GM23248 (cell line): ENCODE measurements at places on chromosomes 13 and 19. TPM values are rescaled to one million over a fixed set of nuclear protein-coding genes. Genes with fewer than 3 reads are reported as not detected.

GRCh38 chr13:25741796-25742195 is 310.0 kb downstream of the SHISA2 start:
- no peak overlapping the region for H3K27ac ChIP-seq
- H3K36me3 ChIP-seq: no peaks in the 10 kb centered on the region
- DNase-seq: no peak
- no peaks in the 10 kb centered on the region for H3K4me1 ChIP-seq

GRCh38 chr19:3604987-3605343 is 1.7 kb downstream of the TBXA2R start:
- H3K4me1 ChIP-seq: no peaks in the 10 kb centered on the region
- H3K4me3 ChIP-seq: no peak overlapping the region
- no peak overlapping the region for H3K27ac ChIP-seq
- no peaks in the 10 kb centered on the region for H3K27me3 ChIP-seq
- DNase-seq: no peak

DNA sequence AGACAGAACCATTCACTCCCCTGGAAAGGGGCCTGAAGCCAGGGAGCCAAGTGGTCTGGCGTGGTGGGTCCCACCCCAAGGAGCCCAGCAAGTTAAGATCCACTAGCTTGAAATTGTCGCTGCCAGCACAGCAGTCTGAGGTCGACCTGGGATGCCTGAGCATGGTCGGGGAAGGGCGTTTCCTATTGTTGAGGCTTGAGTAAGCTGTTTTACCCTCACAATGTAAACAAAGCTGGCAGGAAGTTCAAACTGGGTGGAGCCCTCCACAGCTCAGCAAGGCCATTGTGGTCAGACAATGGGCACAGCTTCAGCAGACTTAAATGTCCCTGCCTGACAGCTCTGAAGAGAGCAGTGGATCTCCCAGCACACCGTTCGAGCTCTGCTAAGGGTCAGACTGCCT is 195.6 kb upstream of the DACH1 start:
- no peaks in the 10 kb centered on the region for H3K36me3 ChIP-seq
- H3K4me3 ChIP-seq: no peak overlapping the region
- DNase-seq: no peak
- no peaks in the 10 kb centered on the region for H3K4me1 ChIP-seq

- H3K36me3 ChIP-seq: no peaks in the 10 kb centered on the region
- peaks cover 3% of the 10 kb centered on the region; the same call in 1 of the 2 replicates for H3K27me3 ChIP-seq
- DNase-seq: no peak
Observed at GRCh38 chr13:26012995-26013394, 38.8 kb downstream of the SHISA2 start.

- no peaks in the 10 kb centered on the region for H3K36me3 ChIP-seq
- DNase-seq: no peak
- H3K27ac ChIP-seq: no peak overlapping the region
- H3K4me3 ChIP-seq: no peak overlapping the region
- H3K4me1 ChIP-seq: no peaks in the 10 kb centered on the region
Observed at GRCh38 chr13:59483501-59484145, 680.1 kb downstream of the DIAPH3 start.

DNA sequence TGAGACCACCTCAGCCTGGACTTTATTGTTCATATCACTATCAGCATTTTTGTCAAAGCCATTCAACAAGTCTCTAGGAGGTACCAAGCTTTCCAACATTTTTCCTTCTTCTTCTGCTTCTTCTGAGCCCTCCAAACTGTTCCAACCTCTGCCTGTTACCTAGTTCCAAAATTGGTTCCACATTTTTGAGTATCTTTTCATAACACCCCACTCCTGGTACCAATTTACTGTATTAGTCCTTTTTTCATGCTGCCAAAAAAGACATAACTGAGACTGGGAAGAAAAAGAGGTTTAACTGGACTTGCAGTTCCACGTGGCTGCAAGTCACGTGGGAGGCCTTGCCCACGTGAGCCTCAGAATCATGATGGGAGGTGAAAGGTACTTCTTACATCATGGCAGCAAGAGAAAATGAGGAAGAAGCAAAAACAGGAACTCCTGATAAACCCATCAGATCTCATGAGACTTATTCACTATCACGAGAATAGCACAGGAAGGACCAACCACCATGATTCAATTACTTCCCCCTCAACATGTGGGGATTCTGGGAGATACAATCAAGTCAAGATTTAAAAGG is 215.1 kb downstream of the PCDH17 start:
- no peaks in the 10 kb centered on the region for H3K27me3 ChIP-seq
- H3K27ac ChIP-seq: no peak overlapping the region
- no peaks in the 10 kb centered on the region for H3K4me1 ChIP-seq
- no peak overlapping the region for H3K4me3 ChIP-seq
- H3K36me3 ChIP-seq: no peaks in the 10 kb centered on the region

GRCh38 chr19:652467-653389 is 10.3 kb downstream of the RNF126 start:
- H3K27ac ChIP-seq: no peak overlapping the region
- no peak overlapping the region for H3K4me3 ChIP-seq
- no peak for DNase-seq
- no peaks in the 10 kb centered on the region for H3K27me3 ChIP-seq

DNA sequence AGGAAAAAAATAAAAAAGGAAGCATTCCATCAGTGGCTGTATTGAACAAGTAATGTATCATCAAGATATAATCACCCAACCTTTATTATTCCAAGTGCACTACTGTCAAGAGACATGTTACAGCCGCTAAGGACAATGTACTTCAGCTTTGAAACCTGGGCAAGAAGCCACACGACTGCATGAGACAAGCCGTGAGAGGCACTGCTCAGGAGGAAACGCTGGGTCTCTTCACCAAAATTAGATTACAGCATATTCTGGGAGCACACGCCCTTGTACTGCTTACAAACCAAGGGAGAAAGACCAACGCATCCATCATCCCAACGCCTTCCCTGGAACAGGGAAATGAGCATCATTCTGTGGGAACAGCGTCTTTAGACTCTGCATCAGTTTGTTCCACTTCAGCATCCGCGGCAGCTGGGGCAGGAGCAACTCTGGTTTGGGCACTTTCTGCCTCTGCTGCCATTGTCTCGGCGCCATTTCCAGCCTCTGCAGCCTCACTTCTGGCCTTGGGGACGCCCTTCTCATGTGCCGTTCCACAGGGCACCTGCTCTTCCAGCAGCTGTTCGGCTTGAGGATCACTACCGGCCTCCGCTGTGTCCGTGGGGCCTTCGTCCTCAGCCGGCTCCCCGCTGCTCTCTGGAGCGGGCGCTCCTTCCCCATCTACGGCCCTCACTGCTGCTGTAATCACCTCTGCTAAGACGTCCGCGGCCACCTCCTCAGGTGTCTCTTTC is 22.4 kb upstream of the BRD4 start:
- H3K4me3 ChIP-seq: no peak overlapping the region
- H3K27ac ChIP-seq: no peak overlapping the region
- H3K27me3 ChIP-seq: no peaks in the 10 kb centered on the region

- H3K27ac ChIP-seq: 0 out of 2 replicates have a peak overlapping the region, but pooled peaks have one; percentile 26
- no peak overlapping the region for H3K4me3 ChIP-seq
- DNase-seq: peak; percentile 64
- peaks cover 14% of the 10 kb centered on the region for H3K4me1 ChIP-seq
- H3K27me3 ChIP-seq: no peaks in the 10 kb centered on the region
Observed at GRCh38 chr19:7177926-7178325, 108.4 kb downstream of the ZNF557 start.

DNA sequence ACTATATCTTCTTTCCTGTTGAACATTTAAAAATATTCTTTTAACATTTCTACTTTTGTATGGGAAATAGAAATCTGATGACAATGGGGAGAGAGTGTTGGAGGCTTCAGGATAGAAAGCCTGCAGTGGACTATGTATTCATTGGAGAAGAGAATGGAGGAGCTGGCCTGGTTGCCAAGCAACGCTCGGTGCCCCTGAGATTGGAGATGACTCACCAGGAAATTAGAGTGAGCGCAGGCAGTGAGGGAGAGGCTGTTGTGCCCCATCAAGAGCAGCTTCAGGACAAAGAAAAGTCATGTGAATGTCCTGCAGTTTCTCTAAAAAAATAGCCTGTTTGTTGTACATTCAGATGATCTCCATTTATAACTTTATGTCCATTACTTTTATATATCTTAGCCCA is 48.7 kb upstream of the ZNF835 start:
- DNase-seq: no peak
- H3K4me3 ChIP-seq: no peak overlapping the region
- H3K27me3 ChIP-seq: no peaks in the 10 kb centered on the region

Gene AKAP8
- 13.4 and 19.7 TPM in 2 replicates for total RNA-seq
